ENCODE measurements at places on chromosomes 7 and 10. TPM values are rescaled to one million over a fixed set of nuclear protein-coding genes. Genes with fewer than 3 reads are reported as not detected.

DNA sequence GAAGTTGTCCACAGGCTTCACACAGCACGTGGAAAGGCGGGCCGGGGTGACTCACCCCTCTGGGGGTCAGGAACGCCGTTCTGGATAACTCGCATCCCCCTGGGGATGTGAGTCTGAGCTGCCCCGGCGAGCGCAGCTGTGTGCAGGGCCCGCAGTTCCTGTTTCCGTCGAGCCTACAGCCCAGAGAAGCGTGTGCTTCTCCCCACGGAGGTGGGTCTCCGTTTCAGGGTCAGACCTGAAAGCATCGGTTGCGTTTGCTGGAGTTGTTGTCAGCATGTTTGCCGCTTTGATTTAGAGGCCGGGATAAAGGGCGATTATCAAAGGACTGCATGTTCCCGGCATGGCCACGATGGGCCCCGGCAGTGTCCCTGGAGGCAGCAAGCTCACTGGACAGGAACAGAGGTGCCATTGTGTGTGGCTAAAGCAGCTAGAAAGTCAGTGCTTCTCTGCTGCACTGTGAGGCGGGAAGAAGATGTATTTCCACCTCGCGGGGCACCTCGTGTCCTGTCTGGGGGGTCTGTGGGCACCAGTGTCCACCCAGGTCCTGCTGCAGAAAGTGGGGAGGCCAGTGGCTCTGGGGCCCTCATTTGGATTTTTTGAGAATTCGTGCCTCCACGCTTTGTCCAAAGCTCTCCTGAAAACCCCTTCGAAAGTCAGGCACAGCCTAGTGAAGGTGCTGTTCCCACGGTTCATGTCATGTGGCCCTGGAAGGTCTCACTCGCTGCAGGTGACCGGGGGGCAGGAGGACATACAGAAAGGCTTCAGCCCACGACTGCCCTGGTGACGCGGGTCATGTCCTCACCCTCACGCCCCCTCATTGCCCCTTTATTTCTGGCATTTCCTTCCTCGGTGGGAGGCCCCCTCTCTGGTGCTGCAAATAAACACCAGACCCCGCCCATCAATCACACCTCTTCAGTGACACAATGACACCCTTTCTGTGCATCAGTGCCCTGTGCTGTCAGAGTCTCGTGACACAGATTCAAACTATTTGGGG, 27.4 kb upstream of the GDI2 start:
- no peak overlapping the region for H3K27ac ChIP-seq
- DNase-seq, result no peak
- H3K4me3 ChIP-seq, result no peak overlapping the region
- no peaks in the 10 kb centered on the region for H3K36me3 ChIP-seq
- no peaks in the 10 kb centered on the region for H3K27me3 ChIP-seq

HIP1 gene
- 17.7 TPM for total RNA-seq

GRCh38 chr7:157964016-157964415, 623.6 kb downstream of the PTPRN2 start:
- DNase-seq, result no peak
- no peaks in the 10 kb centered on the region for H3K36me3 ChIP-seq
- no peaks in the 10 kb centered on the region for H3K27me3 ChIP-seq
- H3K4me1 ChIP-seq, result no peaks in the 10 kb centered on the region
- H3K4me3 ChIP-seq, result no peak overlapping the region

- H3K27ac ChIP-seq, result no peak overlapping the region
- no peaks in the 10 kb centered on the region for H3K27me3 ChIP-seq
- no peaks in the 10 kb centered on the region for H3K36me3 ChIP-seq
- DNase-seq, result no peak
These were observed 236.0 kb downstream of the SEMA3D start for GRCh38 chr7:84950836-84951235.

DNA sequence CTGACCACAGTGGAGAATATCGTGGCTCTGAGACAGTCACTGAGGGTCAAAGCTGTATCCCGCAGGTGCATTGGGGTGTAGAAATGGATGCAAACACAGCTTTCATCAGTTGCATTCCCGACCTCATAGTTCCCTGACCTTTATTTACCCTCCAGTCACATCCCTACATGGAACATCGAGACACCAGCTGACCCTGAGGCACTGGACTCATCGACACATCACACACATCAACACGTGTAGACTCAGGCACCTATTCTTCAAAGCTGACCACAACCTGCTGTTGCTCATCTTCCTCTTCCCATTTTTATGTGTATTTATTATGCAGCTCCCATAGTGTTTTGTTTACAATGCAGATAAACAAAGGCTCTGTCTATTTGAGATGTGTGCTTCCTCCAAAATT, 396.9 kb upstream of the NRP1 start:
- H3K27ac ChIP-seq, result no peak overlapping the region
- no peak for DNase-seq
- H3K36me3 ChIP-seq, result no peaks in the 10 kb centered on the region

NUTM2B gene
- 0.25 TPM for total RNA-seq

SLC4A2 gene
- total RNA-seq, result 66.5 TPM

DNA sequence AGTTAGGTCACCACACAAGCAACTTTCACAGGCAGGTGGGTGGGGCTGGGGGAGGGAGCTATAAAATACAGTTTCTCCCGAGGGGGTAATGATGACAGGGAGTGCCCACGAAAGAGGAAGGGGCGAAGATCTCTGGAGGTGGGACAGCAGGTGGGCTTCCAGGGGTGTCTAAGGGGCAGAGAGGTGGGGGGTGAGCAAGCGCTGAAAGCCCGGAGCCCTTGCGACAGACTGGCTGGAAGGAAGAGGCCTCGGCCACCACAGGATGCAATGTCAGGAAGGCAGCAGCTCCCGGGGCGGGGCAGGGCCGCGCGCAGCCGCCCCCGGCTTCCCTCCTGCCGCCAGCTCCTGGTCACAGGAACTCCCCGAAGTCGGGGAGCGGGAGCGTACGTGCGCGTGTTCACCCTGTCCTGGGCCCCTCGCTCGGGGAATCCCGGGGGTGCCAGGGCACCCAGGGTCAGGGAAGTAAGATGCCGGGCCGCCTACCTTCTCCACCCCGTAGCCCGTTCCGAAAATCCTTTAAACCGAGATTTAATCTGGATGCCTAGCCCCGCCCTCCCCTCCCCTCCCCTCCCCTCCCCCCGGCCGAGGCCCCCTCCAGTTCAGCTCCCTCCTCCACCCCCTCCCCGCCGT, 105.2 kb upstream of the PPIF start:
- no peaks in the 10 kb centered on the region for H3K36me3 ChIP-seq
- peaks cover 89% of the 10 kb centered on the region for H3K4me1 ChIP-seq
- peak overlapping the region; percentile 78 for H3K4me3 ChIP-seq
- DNase-seq, result no peak
- H3K27ac ChIP-seq, result peak overlapping the region; percentile 80

GRCh38 chr7:18860221-18860620, 257.2 kb downstream of the TWIST1 start:
- no peaks in the 10 kb centered on the region for H3K4me1 ChIP-seq
- H3K4me3 ChIP-seq, result no peak overlapping the region
- no peaks in the 10 kb centered on the region for H3K36me3 ChIP-seq
- DNase-seq, result no peak

DNA sequence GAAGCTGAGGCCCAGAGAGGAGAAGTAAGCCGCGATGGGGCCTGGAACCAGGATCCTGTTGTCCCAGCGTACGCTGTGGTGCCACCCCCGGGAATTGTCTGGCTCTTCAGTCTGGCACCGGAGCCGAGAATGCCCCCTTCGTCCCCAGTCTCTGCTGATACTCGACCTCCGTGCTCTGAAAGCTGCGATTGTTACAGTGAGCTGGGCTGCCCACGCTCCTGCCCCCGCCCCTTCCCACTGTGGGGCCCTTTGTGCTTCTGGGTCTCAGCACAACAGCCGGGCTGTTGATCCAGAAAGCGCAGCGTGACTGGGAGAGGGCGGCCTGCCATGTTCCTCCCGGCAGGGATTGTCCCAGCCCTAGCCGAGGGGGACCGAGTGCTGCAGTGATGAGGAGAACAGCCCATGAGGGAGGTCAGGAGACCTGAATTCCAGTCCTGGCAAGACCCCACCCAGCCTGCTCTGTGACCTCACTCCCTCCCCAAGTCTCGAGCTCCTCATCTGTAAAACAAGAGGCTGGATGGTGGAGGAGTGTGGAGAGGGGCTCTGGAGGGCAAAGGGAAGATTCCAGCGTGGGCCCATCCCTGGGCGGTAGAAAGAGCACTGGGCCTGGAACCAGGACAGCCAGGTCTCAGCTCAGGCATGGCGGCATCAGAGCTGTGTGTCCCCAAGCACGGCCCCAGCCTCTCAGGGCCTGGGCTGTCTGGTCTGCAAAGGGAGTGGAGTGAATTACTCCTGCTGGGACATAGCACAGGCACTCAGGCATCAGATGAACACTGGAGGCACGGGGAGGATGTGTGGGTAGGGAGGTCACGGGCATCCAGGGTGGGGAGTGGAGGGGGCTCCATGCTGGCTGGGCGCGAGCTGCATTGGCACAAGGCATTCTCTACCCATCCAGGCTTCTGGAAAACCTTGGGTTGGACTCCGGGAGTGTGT, 43.6 kb downstream of the TSPAN15 start:
- no peaks in the 10 kb centered on the region for H3K36me3 ChIP-seq
- no peaks in the 10 kb centered on the region for H3K27me3 ChIP-seq
- no peak overlapping the region for H3K4me3 ChIP-seq
- no peak overlapping the region for H3K27ac ChIP-seq

DNA sequence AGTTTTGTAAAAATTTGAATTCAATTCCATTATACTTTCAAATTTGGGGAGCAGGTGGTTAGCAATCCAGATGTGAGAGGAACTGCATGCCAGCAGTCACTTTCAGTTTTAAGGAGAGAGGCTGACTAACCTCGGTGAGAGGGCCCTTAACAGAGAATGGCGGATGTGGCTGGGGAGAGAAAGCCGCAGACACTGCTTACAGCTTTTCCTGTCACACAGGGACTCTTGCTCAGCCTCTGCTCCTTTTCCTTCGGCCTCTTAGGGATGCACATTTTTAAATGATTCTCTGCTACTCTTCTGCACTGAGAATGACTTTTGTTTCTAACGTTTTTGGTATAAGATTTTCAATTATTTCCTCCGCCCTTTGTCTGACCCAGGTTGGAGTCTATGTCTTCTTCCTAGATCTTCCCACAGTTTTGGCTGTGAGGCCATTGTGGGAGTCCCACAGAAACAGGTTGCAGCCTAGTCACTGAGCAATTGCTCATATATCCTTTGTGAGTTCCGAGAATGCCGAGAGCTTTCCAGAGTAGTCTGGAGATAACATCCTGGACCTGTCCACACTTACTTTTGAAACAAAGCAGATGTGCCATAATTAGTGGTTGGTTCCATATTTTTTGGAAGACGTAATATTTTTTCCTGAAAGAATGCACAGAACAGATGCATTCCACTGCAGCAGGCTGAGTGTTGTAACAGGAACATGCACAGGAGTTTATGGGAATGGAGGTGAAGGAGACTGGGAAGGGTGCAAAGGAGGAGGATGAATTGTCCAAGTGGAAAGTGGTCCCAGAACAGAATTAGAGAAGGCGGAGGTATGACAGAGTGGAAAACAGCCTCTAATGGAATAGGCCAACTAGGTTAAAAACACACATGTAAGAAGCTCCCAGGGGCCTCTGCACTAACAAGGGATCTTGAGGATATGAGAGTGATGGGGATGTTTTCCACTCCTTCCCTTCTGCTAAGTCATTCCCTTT, 168.0 kb upstream of the ZNF32 start:
- H3K27me3 ChIP-seq, result no peaks in the 10 kb centered on the region
- no peak for DNase-seq

TCF7L2 gene
- total RNA-seq, result 44.4 TPM

DNA sequence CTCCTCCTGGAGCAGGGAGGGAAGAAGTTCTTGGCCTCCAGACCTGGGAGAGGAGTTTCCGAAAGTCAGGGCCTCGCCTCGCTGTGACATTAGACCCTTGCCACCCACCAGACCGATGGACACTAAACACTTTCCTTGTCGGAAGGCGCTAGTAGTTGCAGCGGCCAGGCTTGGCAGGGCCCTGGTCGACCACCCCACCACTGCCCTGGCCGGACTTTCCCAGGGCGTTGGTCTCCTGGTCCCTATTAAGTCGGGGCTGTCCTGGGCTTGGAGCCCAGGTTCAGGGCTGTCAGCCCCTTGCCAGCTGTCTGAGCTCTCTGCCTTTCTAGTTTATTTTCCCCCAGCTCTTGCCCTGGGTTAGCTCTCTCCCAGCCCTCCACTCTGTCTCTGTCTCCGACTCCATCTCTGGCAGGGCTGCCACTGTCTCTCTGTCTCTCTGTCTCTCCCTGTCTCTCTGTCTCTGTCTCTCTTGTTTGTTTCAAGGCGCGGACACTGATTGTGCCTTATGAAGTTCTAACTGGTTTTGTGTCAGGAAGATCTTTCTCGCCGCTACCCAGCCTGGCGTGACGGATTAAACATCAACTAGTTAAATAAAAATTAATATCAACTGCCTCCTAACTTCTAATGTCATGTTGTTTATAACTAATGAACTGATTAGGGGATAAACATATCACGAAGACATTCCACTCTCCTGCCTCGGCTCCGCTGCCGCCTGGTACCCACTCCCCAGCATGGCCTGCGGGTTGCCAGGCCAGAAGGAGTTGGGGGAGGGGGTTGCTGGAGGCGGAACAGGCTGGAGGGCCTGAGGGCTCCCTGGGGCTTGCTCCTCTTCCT, 13.8 kb upstream of the PAX2 start:
- no peak overlapping the region for H3K4me3 ChIP-seq
- H3K36me3 ChIP-seq, result no peaks in the 10 kb centered on the region
- H3K4me1 ChIP-seq, result peaks cover 26% of the 10 kb centered on the region
- peaks cover 39% of the 10 kb centered on the region for H3K27me3 ChIP-seq
- no peak for DNase-seq
- H3K27ac ChIP-seq, result no peak overlapping the region

GRCh38 chr10:71817831-71818655, 33.0 kb downstream of the PSAP start:
- no peaks in the 10 kb centered on the region for H3K4me1 ChIP-seq
- H3K36me3 ChIP-seq, result peaks cover 78% of the 10 kb centered on the region
- no peak overlapping the region for H3K4me3 ChIP-seq

DNA sequence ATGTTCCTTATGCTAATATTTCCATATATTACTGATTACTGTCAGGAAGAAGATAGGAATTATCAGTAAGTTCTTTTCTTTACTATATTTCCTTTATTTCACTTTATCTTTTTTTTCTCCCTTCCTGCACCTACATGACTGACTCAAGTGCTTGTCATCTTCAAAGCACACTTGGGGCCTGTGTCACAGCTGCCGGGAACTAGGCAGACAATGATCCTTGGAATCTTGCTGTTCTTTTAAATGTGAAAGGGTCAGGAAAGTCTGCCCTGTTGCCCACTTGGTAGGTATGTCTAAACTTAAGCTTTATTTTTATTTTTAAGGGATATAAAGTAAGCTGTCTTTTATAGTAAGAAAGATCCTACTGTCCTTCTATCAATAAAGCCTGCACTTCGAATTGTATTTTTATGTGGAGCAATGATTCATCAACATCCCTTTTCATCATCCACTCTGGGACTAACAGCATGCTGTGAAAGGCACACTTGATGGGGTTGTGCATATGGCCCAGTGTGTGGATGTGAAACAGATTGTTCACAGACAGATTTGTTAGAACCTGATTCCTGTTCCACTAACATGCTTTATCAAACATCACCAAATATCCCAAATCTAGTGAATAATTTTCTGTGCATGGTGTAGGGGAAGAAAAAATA, 556.9 kb downstream of the DNAJB9 start:
- H3K27ac ChIP-seq, result no peak overlapping the region
- no peaks in the 10 kb centered on the region for H3K27me3 ChIP-seq
- no peak for DNase-seq
- no peaks in the 10 kb centered on the region for H3K36me3 ChIP-seq
- no peak overlapping the region for H3K4me3 ChIP-seq

GRCh38 chr10:99329304-99329553, at the start of gene CNNM1:
CNNM1 (plus strand) TSS chr10:99329356; CDS start chr10:99329388, 32 bp downstream.
- peak within 1 kb of the TSS; percentile 56 for H3K4me3 ChIP-seq
- peaks cover 21% of the 10 kb centered on the region for H3K4me1 ChIP-seq
- no peaks in the 10 kb centered on the region for H3K36me3 ChIP-seq
- no peak for DNase-seq
- no peak within 1 kb of the TSS for H3K27ac ChIP-seq
